ENCODE measurements at places on chromosomes 3 and 15. TPM values are rescaled to one million over a fixed set of nuclear protein-coding genes. Genes with fewer than 3 reads are reported as not detected.

DNA sequence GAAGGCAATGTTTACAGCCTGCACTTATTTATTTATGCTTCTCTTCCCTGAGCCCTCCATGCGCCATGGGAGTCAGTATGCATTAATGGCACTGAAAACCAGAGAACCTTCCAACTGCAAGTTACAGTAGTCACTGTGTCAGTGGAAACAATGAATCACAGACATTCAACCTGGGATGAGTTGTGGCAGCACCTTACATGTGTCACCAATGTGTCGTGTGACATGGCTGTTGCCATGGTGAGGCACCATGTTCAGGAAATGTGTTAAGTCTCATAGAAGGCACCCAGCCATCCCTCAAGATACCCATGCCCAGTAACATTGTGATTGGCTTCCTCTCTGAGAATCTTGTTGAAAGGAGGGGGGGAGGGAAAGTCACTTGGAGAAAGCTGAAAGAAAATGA, 105.0 kb downstream of the FOXP1 start:
- DNase-seq, result no peak

DNA sequence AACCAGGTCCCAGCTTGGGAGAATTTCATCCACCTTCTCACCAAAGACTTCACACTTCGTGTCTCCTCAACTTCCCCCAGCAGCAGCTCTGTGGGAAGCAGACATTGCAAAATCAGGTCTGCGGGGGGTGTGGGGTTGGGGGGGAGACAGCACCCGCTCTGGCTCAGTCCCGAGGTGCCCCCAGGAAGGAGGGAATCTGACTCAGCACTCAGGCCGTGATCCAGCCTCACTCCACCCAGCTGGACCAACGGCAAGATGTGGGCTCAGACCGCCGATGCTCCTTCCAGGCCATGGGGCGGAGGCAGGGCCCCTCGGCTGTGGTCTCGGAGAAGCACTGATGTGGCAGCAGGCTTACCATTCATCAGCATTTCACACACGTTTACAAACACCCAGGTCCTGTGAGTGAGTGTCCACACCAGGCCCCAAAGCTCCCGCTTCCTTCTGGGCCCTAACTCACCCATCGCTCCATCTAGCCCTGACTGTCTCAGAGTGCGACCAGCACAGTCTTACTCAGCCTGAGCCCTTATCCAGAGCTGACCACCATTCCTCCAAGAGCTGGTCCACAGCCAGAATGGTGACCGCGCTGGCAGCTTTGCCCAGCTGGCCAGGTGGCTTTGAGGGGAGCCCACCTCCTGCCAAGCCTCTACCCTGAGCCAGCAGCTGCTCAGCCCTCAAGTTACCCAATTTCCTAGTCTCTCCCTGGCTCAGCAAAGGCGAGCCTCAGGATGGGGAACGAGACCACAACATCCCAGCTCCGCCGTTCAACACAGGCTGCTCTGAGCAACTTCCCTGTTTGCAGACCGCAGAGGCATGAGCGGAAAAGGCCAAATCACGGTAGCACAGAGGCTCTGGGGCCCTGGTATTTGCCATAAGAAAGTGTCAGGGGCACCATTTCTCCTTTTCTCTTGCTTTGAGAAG, 3.3 kb downstream of the STAB1 start:
- no peak for DNase-seq

Gene SCAANT1
- total RNA-seq, result not detected

Gene THOC7
- total RNA-seq, result 52.6 TPM

DNA sequence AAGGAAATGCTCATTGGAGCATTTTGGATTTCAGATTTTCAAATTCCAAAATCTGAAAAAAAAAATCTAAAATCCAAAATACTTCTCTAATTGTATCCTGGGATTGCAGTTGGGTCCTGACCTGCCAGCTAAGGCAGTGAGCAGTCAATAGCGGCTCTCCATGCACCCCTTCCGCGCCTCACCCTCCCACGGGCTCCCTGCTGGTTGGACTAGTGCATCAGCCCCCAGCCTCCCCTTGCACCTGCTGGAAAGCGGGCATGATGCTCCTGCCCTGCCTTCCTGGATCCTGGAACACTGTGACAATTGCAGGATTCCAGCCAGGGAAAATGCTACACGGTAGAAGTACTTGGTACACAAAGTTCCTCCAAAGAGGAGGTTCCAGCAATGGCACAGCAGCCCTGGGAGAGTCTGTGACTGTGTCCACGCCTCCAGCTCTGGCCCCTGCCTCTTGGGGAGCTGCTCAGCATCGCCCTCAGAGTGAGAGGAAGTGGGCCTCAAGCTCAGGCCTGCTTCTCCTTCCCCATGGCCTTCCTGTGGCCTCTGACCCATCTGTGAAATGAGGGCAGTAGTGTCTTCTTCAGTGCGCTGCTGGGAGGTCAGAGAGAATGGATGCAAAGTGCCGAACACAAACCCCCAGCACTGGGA, 39.5 kb upstream of the CHRNB4 start:
- no peak for DNase-seq

Gene KIAA1143
- 38.8 TPM for total RNA-seq

GRCh38 chr15:26971271-26972018, 464 bp downstream of the GABRG3 start:
- peak; percentile 26 for DNase-seq

Gene WDR72
- 26.6 TPM for total RNA-seq

DNA sequence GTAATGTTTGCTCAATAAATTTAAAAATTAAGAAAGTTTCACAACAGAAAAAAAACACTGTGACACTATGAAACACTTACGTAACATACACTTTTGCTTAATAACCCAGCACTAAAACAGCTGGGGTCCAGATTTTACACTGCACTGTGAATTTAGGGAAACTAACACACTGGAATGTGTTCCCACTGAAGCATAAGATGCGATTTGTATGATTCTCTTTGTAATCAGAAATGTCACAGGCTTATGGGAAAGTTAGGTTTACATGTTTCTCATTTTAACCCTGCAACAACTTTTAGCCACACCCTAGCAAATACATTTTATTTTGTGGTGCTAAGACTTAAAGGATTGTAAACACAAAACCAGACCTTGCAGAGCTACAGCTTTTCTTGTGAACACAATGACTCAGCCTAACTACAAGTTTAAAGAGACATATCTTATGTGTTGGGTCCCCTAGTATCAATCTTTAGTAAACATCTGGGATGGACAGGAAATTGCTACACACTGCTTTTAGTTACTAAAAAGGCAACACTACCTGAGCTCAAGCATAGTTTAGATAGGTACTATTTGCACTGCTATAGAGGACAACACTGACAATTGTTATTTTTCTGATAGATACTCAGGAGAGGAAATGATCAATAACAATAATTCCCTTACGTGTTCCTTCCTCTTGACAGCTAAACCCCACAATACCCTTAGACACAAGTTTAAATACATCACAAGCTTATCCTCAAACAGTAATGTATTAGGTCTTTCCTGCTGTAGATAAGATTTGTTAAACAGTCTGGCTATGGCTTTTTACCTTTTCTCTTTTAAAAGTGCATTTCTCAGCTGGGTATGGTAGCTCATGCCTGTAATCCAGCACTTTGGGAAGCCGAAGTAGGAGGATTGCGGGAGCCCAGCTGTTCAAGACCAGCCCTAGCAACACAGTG, 3.8 kb downstream of the PLD1 start:
- no peak for DNase-seq

- DNase-seq, result no peak
These were observed 282.5 kb downstream of the RPLP1 start for GRCh38 chr15:69735121-69735520.

GRCh38 chr3:55742022-55742831, 255.1 kb upstream of the WNT5A start:
- no peak for DNase-seq

DNA sequence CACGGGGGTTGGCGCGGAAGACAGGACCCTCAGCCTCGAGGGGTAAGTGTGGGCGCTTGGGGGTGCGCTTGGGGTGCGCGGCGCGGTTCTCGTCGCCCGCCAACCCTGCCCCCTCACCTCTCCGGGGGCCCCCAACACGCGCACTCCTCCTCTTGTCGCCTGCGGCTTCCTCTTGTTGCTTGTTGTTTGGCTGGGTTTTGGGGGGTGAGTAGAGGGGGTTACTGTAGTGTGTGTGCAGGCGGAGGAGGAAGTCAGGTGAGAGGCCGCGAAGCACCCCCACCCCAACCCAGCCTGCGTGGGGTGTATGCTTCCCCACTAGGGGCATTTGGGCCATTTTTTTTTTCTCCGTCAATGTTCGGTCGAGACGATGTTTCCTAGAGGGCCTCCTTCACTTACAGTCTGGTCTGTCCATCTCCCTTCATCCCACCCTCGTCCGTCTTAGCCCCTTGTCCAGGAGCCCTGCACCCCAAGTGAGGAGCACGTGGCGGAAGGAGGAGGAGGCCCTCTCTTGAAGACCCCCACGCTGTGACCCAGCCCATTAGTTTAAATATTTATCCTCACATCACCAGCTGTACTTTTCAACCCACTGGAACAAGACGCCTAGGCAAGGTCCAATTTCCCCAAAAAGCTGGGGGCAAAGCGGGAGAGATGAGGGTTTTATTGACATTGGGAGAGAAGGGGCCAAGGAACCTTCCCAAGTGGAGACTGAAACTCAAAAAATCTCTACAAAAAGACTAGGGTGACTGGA, 20.4 kb upstream of the SATB1 start:
- DNase-seq, result no peak

Gene DRD3
- not detected for total RNA-seq

Gene RHOV
- total RNA-seq, result 4.4 TPM

DNA sequence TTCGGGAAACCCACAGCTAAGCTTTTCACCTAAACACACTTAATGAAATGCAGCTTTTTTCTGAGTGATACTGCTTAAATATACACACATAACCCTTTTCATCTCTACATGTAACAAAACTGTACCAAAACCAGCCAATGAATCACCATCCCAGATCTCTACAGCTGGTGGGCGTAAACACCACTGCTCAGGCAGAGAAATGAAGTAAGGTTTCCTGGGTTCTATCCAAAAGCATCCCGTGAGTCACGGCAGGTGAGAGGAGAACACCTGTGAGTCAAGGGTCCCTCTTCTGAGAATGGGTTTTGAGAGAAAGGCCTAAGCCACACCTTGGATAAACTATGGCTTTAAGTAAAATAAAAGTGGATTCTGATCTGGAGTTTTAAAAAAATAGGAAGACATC, 2.6 kb downstream of the CLDN1 start:
- no peak for DNase-seq

GRCh38 chr3:49058011-49058410, 28.8 kb upstream of the IMPDH2 start:
- DNase-seq, result no peak

DNA sequence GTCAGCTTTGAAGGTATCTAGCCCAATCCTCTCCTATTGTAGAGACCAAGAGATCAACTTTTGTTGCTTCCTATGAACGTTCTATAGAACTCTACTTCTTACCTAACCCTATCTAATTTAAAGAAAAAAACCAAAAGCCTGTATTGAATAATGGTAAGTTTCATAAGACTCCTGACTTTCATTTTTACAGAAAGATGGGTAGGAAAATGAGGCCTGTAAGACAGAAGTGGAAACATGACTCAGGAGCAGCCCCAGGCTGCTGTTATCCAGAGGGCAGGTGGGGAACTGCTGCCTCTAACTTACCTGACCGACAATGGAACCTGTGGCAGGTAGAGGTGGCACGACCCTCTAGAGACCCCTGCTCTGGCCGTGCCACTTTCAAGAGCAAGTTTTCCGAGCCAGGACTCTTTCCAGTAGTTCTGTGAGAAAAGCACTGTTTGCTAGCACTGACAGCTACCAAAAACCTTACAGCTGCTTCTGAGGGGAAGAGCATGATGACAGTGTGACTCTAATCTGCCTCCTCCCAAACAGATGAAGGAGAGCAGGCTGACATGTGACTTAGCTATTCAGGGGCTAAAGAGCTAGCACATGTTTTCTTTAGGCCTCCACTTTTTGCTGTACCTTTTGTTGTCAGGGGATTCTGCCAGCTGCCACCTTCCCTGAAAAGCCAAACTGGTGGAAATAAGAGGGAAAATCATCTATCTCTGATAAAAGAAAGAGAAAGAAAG, 17.5 kb downstream of the POPDC2 start:
- DNase-seq, result no peak

Data from progenitor cell of endocrine pancreas (in vitro differentiated cells).